T-cell (primary cell): ENCODE measurements at places on chromosomes 1 and 21. TPM values are rescaled to one million over a fixed set of nuclear protein-coding genes. Genes with fewer than 3 reads are reported as not detected.

ABCB10 gene
- 18.9 TPM for total RNA-seq

S100A3 gene
- not detected for total RNA-seq

SLC1A7 gene
- total RNA-seq = not detected

RFX5 gene
- 70.2 TPM for total RNA-seq

NKAIN1 gene
- total RNA-seq = not detected

GNG4 gene
- total RNA-seq = 0.13 TPM

MTR gene
- 49.8 TPM for total RNA-seq

CSMD2 gene
- not detected for total RNA-seq

FAM110D gene
- not detected for total RNA-seq

FMO1 gene
- not detected for total RNA-seq

NT5C1A gene
- 0.54 TPM for total RNA-seq

CA6 gene
- total RNA-seq = 1.8 TPM

RGS13 gene
- total RNA-seq = not detected

MAP7D1 gene
- 169 TPM for total RNA-seq

MFAP2 gene
- not detected for total RNA-seq

MAP10 gene
- 2.7 TPM for total RNA-seq

C1orf87 gene
- not detected for total RNA-seq

REN gene
- not detected for total RNA-seq

RASAL2 gene
- total RNA-seq = 0.10 TPM

RUNX3 gene
- 142 TPM for total RNA-seq

NUP210L gene
- total RNA-seq = 0.18 TPM

SMPDL3B gene
- total RNA-seq = 0.30 TPM

MTARC1 gene
- total RNA-seq = not detected

LCE1B gene
- total RNA-seq = not detected

LCK gene
- 428 TPM for total RNA-seq

FHAD1 gene
- total RNA-seq = not detected

USH2A gene
- not detected for total RNA-seq

KNCN gene
- not detected for total RNA-seq

AMIGO1 gene
- 28.2 TPM for total RNA-seq

CLEC20A gene
- total RNA-seq = not detected

RNPC3 gene
- 56.8 TPM for total RNA-seq

TTC24 gene
- 16.4 TPM for total RNA-seq

OR14C36 gene
- total RNA-seq = not detected

SH2D1B gene
- total RNA-seq = 1.5 TPM

ITGB2 gene
- total RNA-seq = 434 TPM

NID1 gene
- total RNA-seq = 0.30 TPM

KLF18 gene
- total RNA-seq = not detected

TDRD5 gene
- total RNA-seq = not detected

SPATA21 gene
- not detected for total RNA-seq

EVA1C gene
- 13.9 TPM for total RNA-seq

RAB25 gene
- 2.3 TPM for total RNA-seq

C1QB gene
- 1.2 TPM for total RNA-seq

SLAMF9 gene
- total RNA-seq = not detected

CHODL gene
- not detected for total RNA-seq

PLA2G2D gene
- total RNA-seq = not detected

TSNAX gene
- total RNA-seq = 35.0 TPM

RNF223 gene
- not detected for total RNA-seq

VWA5B1 gene
- 0.13 TPM for total RNA-seq

CLCA4 gene
- not detected for total RNA-seq

SPRR2F gene
- not detected for total RNA-seq

ALX3 gene
- not detected for total RNA-seq

OR2AK2 gene
- not detected for total RNA-seq

C1QTNF12 gene
- 4.2 TPM for total RNA-seq

OR2M3 gene
- total RNA-seq = not detected

DMRTA2 gene
- not detected for total RNA-seq
